ENCODE measurements at places on chromosomes 13 and 19. TPM values are rescaled to one million over a fixed set of nuclear protein-coding genes. Genes with fewer than 3 reads are reported as not detected.

DNA sequence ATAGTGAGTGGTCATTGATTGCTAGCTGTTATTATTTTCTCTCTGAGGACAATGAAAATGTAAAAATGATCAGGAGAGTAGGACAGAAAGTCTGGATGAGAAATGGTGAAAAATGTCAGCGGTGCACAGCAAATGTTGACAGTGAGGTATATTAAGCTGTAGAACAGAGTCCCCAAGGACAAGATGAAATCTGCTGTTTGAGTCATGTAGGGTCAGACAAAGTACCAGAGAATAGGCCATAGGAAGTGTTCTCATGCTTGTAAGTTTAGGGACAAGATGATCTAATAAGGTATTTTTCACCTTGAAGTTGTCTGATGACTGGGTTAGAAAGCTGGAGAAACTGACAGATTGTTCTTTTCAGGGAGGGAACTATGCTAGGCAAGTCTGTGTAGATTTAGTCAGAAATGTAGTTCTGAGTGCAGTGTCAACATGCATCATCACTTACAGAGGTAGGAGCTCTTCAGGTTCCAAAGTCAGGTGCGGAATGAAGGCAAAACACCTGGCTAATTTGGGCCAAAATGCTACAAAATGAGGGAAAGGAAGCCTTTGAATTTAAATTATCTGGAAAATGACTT, 369.3 kb downstream of the DLEU7 start:
- no peak for DNase-seq
- no peaks in the 10 kb centered on the region for H3K36me3 ChIP-seq
- H3K4me1 ChIP-seq, result no peaks in the 10 kb centered on the region

The PLPPR3 gene
- total RNA-seq, result not detected

GRCh38 chr13:71399631-71400215, 467.3 kb downstream of the DACH1 start:
- H3K4me1 ChIP-seq, result no peaks in the 10 kb centered on the region
- no peaks in the 10 kb centered on the region for H3K27me3 ChIP-seq
- H3K4me3 ChIP-seq, result no peak overlapping the region
- H3K27ac ChIP-seq, result no peak overlapping the region

DNA sequence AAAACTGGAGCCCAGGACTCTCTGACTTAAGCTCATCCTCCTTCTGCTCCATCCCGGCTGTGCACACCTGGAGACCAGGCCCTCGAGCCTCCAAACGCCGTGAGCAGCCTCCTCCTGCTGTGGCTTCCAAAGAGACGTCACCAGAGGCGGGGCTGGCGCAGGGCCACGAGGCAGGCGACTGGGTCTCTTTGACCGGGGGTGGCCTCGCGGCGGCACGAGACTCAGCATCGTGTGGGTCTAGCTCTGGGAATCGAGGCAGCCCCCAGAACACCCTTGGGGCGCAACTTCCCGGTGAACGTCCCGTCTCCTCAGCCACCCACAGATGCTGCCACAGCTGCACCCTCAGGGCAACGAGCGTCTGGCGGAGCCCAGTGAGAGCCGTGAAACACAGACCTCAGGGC, 22.8 kb downstream of the RASA3 start:
- no peaks in the 10 kb centered on the region for H3K27me3 ChIP-seq
- peak overlapping the region; percentile 88 for H3K27ac ChIP-seq
- peaks cover 16% of the 10 kb centered on the region for H3K36me3 ChIP-seq
- peak; percentile 51 for DNase-seq
- peaks cover 78% of the 10 kb centered on the region for H3K4me1 ChIP-seq

DNA sequence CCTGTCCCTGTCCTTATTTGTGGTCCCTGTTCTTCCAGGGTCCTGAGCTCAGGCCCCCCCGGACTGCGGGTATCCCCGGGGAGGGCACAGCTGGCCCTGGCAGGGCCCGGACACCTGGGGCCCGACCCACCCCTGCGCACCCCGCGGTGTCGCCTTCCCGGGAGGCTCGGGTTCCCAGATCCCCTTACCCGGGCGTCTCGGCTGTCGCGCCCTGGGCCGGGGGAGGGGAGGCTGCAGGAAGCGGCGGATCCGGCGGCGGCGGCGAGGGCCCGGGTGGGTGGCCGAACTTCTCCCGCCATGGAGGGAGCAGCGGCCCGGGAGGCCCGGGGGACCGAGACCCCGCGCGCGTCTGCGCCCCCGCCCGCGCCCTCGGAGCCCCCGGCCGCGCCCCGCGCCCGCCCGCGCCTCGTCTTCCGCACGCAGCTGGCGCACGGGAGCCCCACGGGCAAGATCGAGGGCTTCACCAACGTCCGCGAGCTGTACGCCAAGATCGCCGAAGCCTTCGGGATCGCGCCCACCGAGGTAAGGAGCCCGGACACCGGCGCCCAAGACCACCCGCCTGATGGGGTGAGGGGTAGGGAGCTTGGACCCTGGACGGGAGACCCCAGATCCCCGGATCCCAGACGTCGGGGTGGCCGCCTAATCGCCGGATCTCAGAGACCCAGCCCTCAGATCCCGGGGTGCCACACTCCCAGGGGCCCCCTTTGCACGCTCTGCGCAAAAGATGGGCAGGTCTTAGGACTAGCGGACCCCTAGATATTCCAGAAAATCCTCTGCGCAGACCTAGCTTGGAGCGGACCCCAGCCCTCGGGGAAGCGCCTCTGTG, at the start of gene GIPC3:
TSS of gene GIPC3 (plus strand) at position 178 of the 826 bp plus-strand sequence. CDS start at position 298, 120 bp downstream.
- no peak within 1 kb of the TSS for H3K27ac ChIP-seq
- no peaks in the 10 kb centered on the region for H3K27me3 ChIP-seq
- H3K4me1 ChIP-seq, result no peaks in the 10 kb centered on the region
- H3K36me3 ChIP-seq, result no peaks in the 10 kb centered on the region

The F2RL3 gene
- not detected for total RNA-seq

GRCh38 chr13:90184355-90184754, 1163.1 kb upstream of the MIR17HG start:
- no peaks in the 10 kb centered on the region for H3K27me3 ChIP-seq
- no peak for DNase-seq
- no peak overlapping the region for H3K27ac ChIP-seq
- H3K4me3 ChIP-seq, result no peak overlapping the region

The SKA3 gene
- 34.0 TPM for total RNA-seq

The PLK5 gene
- total RNA-seq, result not detected

- H3K27ac ChIP-seq, result no peak overlapping the region
- no peak overlapping the region for H3K4me3 ChIP-seq
- peaks cover 3% of the 10 kb centered on the region for H3K4me1 ChIP-seq
- H3K27me3 ChIP-seq, result peaks cover 17% of the 10 kb centered on the region
- H3K36me3 ChIP-seq, result no peaks in the 10 kb centered on the region
- no peak for DNase-seq
Measured at GRCh38 chr19:31377736-31378135, 28.5 kb upstream of the TSHZ3 start.

GRCh38 chr19:51325161-51325976, 13.9 kb downstream of the IGLON5 start:
- peaks cover 51% of the 10 kb centered on the region for H3K27me3 ChIP-seq
- H3K4me1 ChIP-seq, result peaks cover 7% of the 10 kb centered on the region
- H3K36me3 ChIP-seq, result no peaks in the 10 kb centered on the region
- peak; percentile 39 for DNase-seq
- no peak overlapping the region for H3K27ac ChIP-seq
- no peak overlapping the region for H3K4me3 ChIP-seq

DNA sequence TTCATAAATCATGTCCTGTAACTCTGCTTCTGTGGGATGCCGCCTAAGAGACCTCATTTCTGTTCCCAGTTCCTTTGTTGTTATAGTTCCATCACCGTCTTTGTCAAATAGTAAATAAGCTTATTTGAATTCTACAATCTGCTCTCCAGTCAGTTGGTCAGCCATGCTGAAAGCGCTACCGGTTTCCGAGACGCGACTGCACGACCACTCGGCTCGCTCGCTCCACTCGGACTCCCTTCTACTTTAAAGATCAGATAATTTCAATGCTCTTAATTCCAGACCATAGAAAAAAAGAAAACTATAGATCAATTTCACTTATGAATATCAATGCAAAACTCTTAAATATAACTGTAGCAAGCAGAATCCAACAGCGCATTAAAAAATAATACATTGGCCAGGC, 64.2 kb upstream of the STK24 start:
- H3K36me3 ChIP-seq, result no peaks in the 10 kb centered on the region
- no peak overlapping the region for H3K4me3 ChIP-seq
- H3K27ac ChIP-seq, result no peak overlapping the region

The WDR87 gene
- not detected for total RNA-seq

DNA sequence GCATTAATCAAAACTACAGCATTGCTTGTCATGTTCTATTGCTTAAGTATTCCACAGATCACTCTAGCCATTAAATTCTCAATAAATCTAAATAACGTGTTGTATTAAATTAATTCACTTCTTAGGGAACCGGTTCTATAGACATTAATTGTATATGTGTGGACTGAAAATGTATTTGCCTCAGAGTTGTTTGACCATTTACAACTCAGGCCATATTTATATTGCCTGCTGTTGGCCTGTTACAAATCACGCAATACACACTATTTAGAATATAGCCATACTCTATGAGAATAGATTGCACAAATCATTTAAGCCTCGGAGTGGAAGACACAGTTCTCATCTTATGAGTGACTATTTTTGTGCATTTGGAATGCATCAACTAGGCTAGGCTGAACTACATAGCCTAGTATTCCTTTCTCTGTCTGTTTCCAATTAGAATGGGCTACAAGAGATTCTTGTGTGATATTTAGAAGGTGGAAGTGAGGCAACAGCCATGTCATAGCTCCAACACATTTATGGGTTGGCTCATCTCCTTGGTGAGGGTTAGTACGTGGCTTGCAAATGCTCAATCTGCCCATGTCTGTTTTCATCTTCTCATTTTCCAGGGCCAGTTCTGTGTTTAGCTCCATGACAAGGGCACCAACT, 1116.1 kb downstream of the PCDH9 start:
- H3K27me3 ChIP-seq, result no peaks in the 10 kb centered on the region
- H3K27ac ChIP-seq, result no peak overlapping the region
- H3K36me3 ChIP-seq, result no peaks in the 10 kb centered on the region
- no peaks in the 10 kb centered on the region for H3K4me1 ChIP-seq

DNA sequence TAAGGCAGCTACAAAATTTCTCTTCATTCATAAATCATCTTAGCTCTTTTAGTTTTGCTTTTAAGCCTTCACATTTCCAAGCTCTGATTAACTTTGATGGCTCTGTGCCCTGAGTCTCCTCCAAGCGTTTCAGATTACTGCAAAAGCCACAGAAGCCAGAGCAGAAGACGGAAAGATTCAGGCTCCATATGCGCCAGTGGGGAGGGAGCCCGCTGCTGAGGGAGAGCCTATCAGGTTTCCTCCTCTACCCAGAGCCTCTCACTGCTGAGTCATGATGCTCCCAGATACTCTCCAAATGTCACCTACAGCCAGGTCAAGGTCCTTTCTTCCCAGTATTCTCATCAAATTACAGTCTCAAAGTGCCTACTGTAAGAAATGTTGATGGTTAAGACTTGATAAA, 193.6 kb downstream of the RAP2A start:
- DNase-seq, result no peak
- H3K4me3 ChIP-seq, result no peak overlapping the region
- no peak overlapping the region for H3K27ac ChIP-seq
- H3K4me1 ChIP-seq, result no peaks in the 10 kb centered on the region
- H3K27me3 ChIP-seq, result peaks cover 4% of the 10 kb centered on the region

- H3K4me1 ChIP-seq, result no peaks in the 10 kb centered on the region
- DNase-seq, result no peak
- H3K36me3 ChIP-seq, result peaks cover 16% of the 10 kb centered on the region
- H3K27ac ChIP-seq, result no peak overlapping the region
- H3K4me3 ChIP-seq, result no peak overlapping the region
Measured at GRCh38 chr19:35766571-35767104, 8.7 kb downstream of the PROSER3 start.

The ZNF790 gene
- 6.1 TPM for total RNA-seq

The CYP2B6 gene
- total RNA-seq, result not detected

DNA sequence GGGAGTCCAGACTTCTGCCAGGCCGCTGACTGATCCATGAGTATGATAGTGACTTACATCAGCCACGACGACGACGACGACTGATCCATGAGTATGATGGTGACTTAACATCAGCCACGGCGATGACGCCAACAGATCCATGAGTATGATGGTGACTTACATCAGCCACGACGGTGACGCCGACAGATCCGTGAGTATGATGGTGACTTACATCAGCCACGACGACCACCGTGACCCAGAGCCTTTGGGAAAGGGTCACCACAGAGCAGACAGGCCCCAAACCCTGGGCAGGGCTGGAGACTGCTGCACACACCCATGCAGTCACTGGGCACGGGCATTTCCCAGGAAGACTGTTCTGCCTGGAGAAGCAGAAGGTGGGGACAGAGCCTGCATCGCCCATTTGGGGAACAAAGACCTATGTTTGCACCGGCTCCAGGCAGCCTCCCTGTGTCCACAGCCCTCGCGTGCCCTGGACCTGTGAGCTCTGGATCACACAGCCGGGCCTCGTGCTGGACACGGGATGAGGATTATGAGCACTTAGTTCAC, 130.9 kb upstream of the SPACA7 start:
- no peaks in the 10 kb centered on the region for H3K36me3 ChIP-seq
- H3K4me3 ChIP-seq, result no peak overlapping the region
- H3K4me1 ChIP-seq, result no peaks in the 10 kb centered on the region
- peaks cover 3% of the 10 kb centered on the region for H3K27me3 ChIP-seq
- no peak overlapping the region for H3K27ac ChIP-seq

GRCh38 chr19:5997371-5997770, 19.4 kb upstream of the RANBP3 start:
- H3K4me1 ChIP-seq, result no peaks in the 10 kb centered on the region
- H3K27ac ChIP-seq, result no peak overlapping the region
- H3K4me3 ChIP-seq, result no peak overlapping the region
- no peak for DNase-seq
- H3K36me3 ChIP-seq, result peaks cover 10% of the 10 kb centered on the region

The PPM1N gene
- total RNA-seq, result 3.5 TPM

The SLC8A2 gene
- not detected for total RNA-seq

GRCh38 chr13:76804801-76805200, 81.4 kb downstream of the KCTD12 start:
- H3K4me1 ChIP-seq, result no peaks in the 10 kb centered on the region
- H3K27me3 ChIP-seq, result peaks cover 2% of the 10 kb centered on the region
- no peak overlapping the region for H3K27ac ChIP-seq

DNA sequence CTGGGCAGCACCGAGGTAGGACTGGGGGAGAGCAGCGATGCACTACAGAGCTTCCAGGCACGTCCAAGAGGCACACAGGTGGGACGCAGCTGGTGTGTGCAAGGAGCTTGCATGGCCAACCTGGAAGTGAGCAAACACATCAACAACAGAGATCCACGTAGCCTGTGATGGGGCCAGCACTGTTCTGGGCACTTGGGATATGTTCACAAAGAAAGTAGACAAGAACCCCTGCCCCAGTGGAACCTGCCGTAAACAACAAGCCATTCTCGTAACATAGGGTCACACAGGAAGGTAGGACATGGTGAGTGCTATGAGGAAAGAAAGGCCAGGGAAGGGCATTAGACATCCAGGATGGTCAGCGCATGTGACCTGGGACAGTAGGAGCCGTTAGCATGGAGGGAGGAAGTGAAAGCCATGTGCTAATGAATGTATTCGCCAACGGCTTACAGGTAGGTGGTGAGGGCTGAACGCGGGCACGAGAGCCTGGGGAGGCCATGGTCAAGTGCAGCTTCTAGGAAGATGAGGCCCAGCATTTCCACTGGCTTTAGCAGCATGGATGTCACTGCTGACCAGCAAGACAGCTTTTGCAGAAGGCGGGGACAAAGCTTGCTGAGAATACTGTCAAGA, 105.5 kb downstream of the TEX26 start:
- H3K4me1 ChIP-seq, result peaks cover 29% of the 10 kb centered on the region
- no peak overlapping the region for H3K4me3 ChIP-seq
- H3K27ac ChIP-seq, result no peak overlapping the region
- H3K36me3 ChIP-seq, result no peaks in the 10 kb centered on the region
